Endothelial cell of umbilical vein (primary cell): ENCODE measurements at places on chromosomes 1 and 21. TPM values are rescaled to one million over a fixed set of nuclear protein-coding genes. Genes with fewer than 3 reads are reported as not detected.

Gene JAM2
- total RNA-seq = 0.20 and 1.1 TPM in 2 replicates

Gene FCGR3A
- not detected in 2 replicates for total RNA-seq

- no peak for DNase-seq
Measured at GRCh38 chr1:84973498-84974334, 23.2 kb downstream of the MCOLN2 start.

Gene CRYAA
- total RNA-seq = not detected in 2 replicates

Gene TPRG1L
- 46.2 and 53.8 TPM in 2 replicates for total RNA-seq

GRCh38 chr1:207603777-207604176, 41.2 kb upstream of the CR1L start:
- DNase-seq = peak; percentile 5

DNA sequence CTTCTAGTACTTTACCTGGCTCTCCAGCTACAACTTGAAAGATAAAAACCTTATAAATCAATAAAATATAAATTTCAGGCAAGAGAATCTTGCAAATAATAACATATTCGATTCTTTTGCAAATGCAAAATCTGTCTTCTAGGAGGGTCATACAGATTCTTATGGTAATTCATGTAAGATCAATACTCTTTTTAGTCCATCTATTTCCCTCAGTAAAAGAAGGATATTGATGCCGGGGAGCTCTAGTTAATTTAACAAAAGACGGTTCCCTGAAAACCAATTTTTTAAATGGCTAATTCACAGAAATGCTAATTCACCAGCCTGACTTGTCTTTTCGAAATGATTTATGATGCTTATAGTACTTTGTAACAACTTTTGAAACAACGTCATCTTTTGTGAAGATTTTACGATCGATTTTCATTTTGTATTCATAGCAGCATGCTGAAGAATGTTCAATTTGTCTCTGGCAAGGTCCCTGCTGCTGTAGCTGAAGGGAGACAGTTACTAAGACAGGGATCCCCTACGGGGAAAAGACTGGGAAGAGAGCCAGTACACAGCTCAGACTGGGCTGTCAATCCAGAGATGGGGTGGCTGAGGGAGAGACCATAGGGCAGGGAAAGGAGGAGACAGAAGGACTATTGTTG, 90.6 kb upstream of the SPAG17 start:
- DNase-seq = no peak

- DNase-seq = peak; percentile 91
Measured at GRCh38 chr21:16124378-16125138, 394.8 kb downstream of the USP25 start.

- no peak for DNase-seq
Measured at GRCh38 chr1:23563003-23563402, 3.7 kb upstream of the ID3 start.

- no peak for DNase-seq
Measured at GRCh38 chr1:30807318-30808066, 49.9 kb upstream of the LAPTM5 start.

Gene MYBPH
- total RNA-seq = not detected in 2 replicates

DNA sequence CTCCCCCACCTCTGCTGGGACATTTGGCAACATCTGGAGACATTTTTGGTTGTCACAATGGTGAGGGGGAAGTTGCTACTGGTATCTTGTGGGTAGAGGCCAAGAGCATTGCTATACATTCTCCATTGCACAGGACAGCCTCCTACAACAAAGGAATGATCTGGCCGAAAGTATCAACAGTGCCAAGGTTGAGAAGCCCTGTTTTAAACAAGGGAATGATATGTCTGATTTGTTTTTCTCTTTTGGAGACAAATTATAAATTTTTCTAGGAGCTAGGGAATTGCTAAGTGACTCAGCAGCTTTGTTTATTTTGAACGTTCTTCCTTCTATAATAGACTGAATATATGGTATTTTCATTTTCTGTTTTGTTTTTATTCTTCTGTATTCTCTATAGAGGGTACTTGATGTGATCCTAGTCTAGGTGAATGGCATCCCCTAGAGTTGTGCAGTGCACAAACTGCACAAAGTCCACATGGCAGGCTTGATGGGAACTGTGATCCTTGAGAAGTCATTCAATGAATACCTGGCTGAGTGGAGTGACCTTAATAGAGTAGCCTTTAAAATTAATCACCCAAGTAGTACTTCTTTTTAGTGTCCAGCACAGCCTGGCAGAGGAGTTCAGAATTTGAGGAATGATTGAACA, 288.6 kb upstream of the USP24 start:
- no peak for DNase-seq

DNA sequence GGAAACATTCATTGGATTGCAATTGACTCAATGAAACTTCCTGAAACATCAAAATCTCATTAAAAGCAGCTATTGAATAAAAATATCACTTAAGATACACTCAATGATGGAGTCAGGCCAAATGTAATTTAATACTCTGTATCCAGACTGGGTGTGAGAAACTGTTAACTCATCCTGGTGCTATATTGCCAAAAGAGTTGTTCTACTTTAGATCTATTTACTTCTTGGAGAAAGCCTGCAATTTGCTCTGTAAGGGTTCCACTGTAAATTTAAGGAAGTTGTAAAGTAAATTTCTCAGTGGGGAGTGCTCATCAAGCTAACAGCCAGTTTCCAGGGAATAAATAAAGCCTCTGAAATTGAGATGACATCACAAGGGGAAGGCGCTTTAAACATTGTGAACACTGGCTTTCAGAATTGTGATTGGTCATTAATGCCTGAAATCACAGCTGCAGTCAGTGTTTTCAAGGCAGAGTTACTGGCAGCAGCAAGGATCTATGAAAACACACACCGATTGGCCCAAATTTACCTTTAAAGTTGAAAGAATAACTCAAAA, 91.4 kb downstream of the OLFM3 start:
- no peak for DNase-seq

- DNase-seq = no peak
Measured at GRCh38 chr1:3061981-3062615, 6.9 kb upstream of the PRDM16 start.

Gene FMO3
- not detected in 2 replicates for total RNA-seq

Gene ATP1A2
- total RNA-seq = not detected in 2 replicates

GRCh38 chr1:61888808-61889207, 146.5 kb downstream of the PATJ start:
- DNase-seq = no peak

Gene MASP2
- 0.53 and 0.92 TPM in 2 replicates for total RNA-seq

DNA sequence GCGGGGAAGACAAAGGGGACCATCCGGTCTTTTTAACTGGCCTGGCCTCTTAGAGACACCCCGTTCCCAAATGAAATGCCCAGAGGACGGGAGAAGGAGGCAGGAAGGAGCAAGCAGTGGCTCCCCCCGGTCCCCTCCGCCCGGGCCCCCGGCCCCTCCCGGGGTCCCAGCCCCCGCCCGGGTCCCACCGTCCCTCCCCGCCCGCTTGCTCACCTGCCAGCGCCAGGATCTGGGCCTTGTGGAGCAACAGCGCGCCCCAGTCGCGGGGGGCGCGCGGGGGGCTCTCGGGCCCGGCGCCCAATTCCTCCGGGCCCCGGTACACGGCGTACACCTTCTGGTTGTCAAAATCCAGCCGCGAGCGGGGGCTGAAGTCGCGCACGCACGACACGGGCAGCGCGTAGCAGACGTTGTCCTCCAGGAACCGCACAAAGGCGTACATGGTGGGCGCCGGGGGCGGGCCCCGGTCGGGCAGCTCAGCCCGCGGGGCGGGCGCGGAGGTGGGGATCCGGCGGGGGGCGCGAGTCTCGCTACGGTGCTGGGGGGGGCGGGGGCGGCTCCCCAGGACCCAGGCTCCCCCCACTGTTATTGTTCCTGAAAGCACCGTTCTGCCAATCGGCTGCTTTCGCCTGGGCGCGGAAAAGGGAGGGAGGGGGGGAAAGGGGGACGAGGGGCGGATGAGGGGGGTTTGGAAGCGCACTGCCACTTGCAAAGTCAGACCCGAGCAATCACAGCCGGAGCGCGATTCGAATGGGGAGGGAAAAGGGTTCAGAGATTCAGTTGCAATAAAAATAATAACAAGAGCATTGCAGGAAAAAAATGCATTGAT, at the start of gene BEND5:
Gene BEND5, minus strand, starts transcription at position 499 of the 826 bp plus-strand sequence. Its CDS starts 60 bp downstream, at position 439.
- no peak for DNase-seq

Gene BSND
- not detected in 2 replicates for total RNA-seq

DNA sequence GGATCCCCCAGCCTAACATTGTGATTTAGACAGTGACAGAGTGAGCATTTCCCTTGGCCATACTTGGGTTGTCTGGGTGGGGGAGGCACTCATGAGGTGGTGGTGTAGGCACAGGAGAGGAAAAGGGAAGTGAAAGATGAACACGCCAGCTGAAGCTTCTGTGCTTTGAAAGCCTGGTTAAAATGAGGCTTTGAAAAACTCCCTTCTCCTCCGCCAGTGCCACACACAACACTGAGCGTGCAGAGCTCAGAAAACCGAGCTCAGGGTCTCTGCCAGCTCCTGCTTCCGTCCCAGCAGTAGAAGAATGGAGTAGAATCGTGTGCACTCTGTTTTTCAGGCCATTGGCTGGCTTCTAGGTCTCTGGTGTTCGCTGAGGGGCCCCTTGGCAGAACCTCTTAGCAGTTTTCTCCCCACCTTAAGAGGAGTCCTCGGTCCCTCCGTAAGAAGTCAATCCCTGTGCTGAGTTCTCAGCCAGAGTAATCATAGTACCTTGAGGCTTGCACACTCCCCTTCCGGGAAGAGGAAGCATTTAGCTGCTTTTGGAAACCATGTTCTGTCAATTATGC, 12.9 kb downstream of the PLEKHM2 start:
- no peak for DNase-seq

DNA sequence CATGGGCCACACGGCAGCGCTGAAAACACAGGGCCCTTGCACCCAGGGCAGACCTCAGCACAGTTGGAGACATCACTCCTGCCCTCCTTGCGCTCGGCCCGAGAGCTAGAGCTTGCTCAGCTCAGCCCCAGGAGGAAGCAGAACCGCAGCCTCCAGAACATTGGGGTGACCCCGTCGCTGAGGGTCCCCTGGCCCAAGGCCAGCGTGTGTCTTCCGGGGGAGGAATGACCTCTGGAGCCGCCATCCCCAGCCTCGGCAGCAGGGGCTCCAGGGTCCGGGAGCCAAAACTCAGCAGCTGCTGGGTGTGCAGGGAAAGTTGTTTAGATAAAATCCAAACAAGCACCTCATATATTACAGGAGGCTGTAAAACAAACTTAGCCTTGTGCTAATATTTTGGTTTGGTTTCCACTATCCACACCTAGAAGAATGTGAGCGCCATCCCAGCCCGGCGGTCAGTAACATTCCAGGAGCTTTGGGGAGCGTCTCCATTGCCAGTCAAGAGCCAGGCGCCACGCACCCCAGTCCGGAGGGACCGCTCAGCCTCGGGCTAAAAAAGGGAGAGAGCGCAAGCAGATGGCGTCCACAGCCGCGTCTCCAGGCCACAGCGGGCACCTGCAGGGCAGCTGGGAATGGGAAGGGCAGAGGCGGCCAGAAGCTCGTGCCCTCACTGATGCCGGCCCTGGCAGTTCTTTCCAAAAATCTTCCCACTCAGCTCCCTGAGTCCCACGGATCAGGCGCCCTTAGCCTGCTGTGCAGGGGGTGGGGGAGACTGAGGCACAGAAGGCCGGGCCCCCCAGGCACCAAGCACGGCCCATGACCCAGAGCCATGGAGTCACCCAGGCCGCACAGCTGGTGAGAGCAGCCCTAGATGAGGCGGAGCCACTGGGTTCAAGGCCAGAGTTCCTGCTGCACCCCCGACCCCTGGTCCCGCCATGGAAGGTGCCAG, 52.0 kb downstream of the SLX9 start:
- DNase-seq = no peak

Gene CCDC17
- total RNA-seq = 3.5 and 3.6 TPM in 2 replicates

Gene HSF2BP
- total RNA-seq = 0.55 and 0.67 TPM in 2 replicates

DNA sequence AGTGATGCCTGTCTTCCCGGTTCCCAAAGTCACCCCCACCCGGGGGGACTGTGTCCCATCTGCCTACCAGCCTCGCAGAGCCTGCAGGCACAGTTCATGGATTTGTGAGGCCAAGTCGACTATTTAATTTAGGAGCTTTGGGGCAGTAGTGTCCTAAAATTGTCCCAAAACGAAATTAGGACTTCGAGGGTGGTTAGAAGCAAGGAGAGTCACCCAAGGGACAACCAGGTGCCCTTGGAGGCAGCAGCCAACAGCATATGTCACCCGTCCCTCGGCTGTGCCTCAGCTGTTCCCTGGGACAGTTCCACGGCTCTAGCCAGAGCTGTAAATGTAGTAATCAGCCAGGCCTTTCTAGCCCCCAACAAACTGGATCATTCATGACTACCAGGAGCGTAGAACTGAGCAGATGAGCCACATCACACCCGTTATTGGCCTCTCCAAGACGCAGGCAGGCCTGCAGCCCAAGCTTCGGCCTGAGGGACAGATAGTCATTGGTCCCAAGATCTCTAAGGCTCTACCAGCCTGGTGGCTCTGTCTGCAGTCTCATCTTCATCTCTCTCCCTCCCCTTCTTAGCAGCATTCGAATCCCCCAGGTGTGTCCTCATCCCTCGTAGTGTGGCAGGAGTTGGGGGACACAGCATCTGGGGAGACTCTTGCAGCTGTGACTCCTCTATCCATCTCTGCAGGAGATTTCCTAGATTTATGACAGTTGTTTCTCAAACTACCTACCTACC, 2.9 kb downstream of the PAX7 start:
- no peak for DNase-seq

- no peak for DNase-seq
Measured at GRCh38 chr1:197268012-197268411, at the start of gene CRB1. TSS of gene CRB1 (plus strand) at chr1:197268252. CDS start at chr1:197268413, 161 bp downstream.

- no peak for DNase-seq
Measured at GRCh38 chr1:21129407-21129806, 47.3 kb downstream of the EIF4G3 start.

Gene AMIGO1
- 0.78 and 0.88 TPM in 2 replicates for total RNA-seq

- DNase-seq = no peak
Measured at GRCh38 chr21:26933448-26933847, 33.4 kb downstream of the ADAMTS5 start.

Gene SPRR3
- not detected in 2 replicates for total RNA-seq

GRCh38 chr1:218501161-218501560, 156.0 kb downstream of the TGFB2 start:
- no peak for DNase-seq

DNA sequence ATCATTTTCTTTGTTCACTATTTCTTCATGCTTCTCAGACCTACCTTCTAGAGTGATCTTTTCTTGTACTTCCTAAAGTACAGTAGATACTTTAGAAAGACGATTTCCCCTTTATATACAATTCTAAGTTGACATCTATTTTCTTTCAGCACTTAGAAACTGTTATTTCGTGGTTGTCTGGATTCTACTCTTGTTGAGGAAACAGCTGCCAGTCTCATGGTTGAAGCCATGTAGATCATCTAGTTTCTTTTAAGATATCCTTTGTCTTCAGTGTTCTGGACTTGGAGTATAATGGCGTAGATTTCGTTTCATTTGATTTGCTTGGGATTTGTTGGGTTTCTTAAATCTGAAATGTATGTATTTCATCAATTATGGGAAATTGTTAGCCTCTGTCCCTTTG, 67.6 kb downstream of the PKN2 start:
- DNase-seq = no peak

GRCh38 chr1:74395571-74395970, 116.8 kb downstream of the LRRC53 start:
- DNase-seq = no peak

DNA sequence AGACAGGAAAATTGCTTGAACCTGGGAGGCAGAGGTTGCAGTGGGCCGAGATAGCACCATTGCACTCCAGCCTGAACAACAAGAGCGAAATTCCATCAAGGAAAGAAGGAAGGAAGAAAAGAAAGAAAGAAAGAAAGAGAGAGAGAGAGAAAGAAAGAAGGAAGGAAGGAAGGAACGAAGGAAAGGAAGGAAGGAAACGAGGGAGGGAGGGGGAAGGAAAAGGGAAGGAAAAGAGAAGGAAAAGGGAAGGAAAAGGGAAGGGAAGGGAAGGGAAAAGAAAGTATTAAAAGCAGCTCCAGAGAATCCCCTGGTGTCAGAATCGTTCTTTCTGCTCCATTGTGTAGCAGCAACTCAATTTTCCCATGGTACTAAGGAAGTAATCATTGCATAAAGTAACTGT, 19.2 kb upstream of the ZSWIM5 start:
- DNase-seq = no peak

Gene DNAJC6
- total RNA-seq = 2.7 and 4.9 TPM in 2 replicates

GRCh38 chr1:115189814-115190539, 100.7 kb upstream of the TSPAN2 start:
- no peak for DNase-seq
